ENCODE measurements at places on chromosomes 5 and 9. TPM values are rescaled to one million over a fixed set of nuclear protein-coding genes. Genes with fewer than 3 reads are reported as not detected.

- H3K4me3 ChIP-seq = peak overlapping the region; percentile 31
- H3K36me3 ChIP-seq = peaks cover 3% of the 10 kb centered on the region
- H3K4me1 ChIP-seq = peaks cover 86% of the 10 kb centered on the region
- DNase-seq = no peak
- H3K27me3 ChIP-seq = no peaks in the 10 kb centered on the region
Measured at GRCh38 chr5:75055727-75056144, 3.4 kb upstream of the GCNT4 start.

GRCh38 chr5:174329738-174330137 is 284.2 kb downstream of the NSG2 start:
- no peak overlapping the region for H3K4me3 ChIP-seq
- no peaks in the 10 kb centered on the region for H3K4me1 ChIP-seq
- H3K27me3 ChIP-seq = peaks cover 19% of the 10 kb centered on the region
- DNase-seq = no peak
- H3K27ac ChIP-seq = no peak overlapping the region

- peaks cover 6% of the 10 kb centered on the region for H3K36me3 ChIP-seq
- H3K27ac ChIP-seq = no peak overlapping the region
Measured at GRCh38 chr5:128498844-128499455, 39.1 kb downstream of the FBN2 start.

DNA sequence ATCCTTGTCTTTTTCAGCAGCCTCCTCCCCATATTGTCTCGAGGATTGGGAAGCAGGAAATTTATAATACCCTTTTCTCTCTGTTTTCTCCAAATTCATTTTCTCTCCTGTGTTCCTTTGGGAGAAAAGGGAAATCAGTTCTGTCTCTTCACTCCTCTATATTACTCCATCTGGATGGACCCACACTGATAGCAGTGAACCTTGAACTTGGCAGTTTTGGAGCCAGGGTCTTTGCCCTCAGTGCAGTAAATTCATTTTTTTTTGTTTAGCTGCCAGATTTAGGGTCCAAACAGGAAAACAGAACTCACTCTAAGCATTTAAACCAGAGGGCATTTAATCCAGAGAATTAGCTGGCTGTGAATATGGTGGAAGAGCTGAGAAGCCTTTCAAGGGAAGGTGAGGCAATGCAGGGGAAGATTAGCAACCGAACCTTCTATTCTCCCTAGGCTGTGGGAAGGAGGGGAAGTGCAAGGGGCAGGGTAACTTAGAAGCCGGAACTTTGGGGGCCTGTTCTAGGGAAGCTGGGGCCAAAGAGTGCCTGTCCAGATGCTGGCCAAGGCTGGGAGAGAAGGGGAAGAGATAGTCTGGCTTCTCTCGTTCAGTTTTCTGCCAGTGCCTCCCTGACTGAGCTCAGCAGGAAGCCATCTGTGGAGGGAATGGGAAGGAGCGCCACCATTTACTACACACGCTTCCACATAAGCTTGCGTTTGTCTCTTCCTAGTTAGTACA is 16.3 kb upstream of the NPR2 start:
- no peak overlapping the region for H3K4me3 ChIP-seq
- H3K27ac ChIP-seq = no peak overlapping the region
- DNase-seq = no peak
- H3K4me1 ChIP-seq = no peaks in the 10 kb centered on the region
- H3K27me3 ChIP-seq = no peaks in the 10 kb centered on the region

- peak overlapping the region; percentile 41 for H3K4me3 ChIP-seq
- H3K27ac ChIP-seq = peak overlapping the region; percentile 36
- no peaks in the 10 kb centered on the region for H3K27me3 ChIP-seq
- peaks cover 62% of the 10 kb centered on the region for H3K4me1 ChIP-seq
- H3K36me3 ChIP-seq = peaks cover 5% of the 10 kb centered on the region
Measured at GRCh38 chr5:36887532-36887931, 11.0 kb downstream of the NIPBL start.

- no peak for DNase-seq
- no peaks in the 10 kb centered on the region for H3K4me1 ChIP-seq
- H3K36me3 ChIP-seq = no peaks in the 10 kb centered on the region
- H3K4me3 ChIP-seq = no peak overlapping the region
- no peaks in the 10 kb centered on the region for H3K27me3 ChIP-seq
Measured at GRCh38 chr9:26066237-26066636, 388.0 kb upstream of the TUSC1 start.

- DNase-seq = no peak
- peaks cover 9% of the 10 kb centered on the region for H3K36me3 ChIP-seq
- no peak overlapping the region for H3K4me3 ChIP-seq
- H3K4me1 ChIP-seq = no peaks in the 10 kb centered on the region
Measured at GRCh38 chr9:113257863-113258262, 17.5 kb downstream of the CDC26 start.

Gene ANXA1
- 51.1 TPM for total RNA-seq

Gene CATSPER3
- 0.79 TPM for total RNA-seq

Gene FBLL1
- 1.6 TPM for total RNA-seq

Gene UBE2D2
- total RNA-seq = 342 TPM

Gene BTNL8
- 1.2 TPM for total RNA-seq
